Spleen (tissue), 13 donors: ENCODE measurements at places on chromosomes 13 and 19.

- DNase-seq = peak; percentile 51
Observed at GRCh38 chr19:29268721-29269393, 55.9 kb upstream of the UQCRFS1 start.

- no peak for DNase-seq
Observed at GRCh38 chr13:35225159-35225558, 251.3 kb downstream of the MAB21L1 start.

GRCh38 chr13:49353908-49354307 is 90.0 kb downstream of the CAB39L start:
- DNase-seq = no peak

- no peak for DNase-seq
Observed at GRCh38 chr19:31119951-31120690, 229.1 kb downstream of the TSHZ3 start.

GRCh38 chr19:16445238-16446107 is 26.3 kb downstream of the EPS15L1 start:
- peak; percentile 83 for DNase-seq

DNA sequence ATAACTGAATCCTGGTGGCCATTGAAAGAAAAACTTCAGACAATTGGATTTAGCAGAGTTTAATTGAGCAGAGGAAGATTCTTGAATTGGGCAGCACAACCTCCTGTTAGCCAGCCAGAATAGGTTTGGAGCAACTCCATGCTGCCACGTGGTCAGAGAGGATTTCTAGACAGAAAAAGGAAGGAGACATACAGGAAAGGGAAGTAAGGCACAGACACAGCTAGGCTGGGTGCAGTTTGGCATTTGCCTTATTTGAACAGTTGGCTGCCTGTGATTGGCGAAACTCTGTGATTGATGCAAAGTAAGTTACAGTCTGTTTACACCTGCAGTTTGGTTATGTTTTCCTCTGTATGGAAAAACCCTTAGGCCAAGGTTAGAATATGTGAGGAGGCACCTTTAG is 85.8 kb upstream of the SPATA13 start:
- no peak for DNase-seq

DNA sequence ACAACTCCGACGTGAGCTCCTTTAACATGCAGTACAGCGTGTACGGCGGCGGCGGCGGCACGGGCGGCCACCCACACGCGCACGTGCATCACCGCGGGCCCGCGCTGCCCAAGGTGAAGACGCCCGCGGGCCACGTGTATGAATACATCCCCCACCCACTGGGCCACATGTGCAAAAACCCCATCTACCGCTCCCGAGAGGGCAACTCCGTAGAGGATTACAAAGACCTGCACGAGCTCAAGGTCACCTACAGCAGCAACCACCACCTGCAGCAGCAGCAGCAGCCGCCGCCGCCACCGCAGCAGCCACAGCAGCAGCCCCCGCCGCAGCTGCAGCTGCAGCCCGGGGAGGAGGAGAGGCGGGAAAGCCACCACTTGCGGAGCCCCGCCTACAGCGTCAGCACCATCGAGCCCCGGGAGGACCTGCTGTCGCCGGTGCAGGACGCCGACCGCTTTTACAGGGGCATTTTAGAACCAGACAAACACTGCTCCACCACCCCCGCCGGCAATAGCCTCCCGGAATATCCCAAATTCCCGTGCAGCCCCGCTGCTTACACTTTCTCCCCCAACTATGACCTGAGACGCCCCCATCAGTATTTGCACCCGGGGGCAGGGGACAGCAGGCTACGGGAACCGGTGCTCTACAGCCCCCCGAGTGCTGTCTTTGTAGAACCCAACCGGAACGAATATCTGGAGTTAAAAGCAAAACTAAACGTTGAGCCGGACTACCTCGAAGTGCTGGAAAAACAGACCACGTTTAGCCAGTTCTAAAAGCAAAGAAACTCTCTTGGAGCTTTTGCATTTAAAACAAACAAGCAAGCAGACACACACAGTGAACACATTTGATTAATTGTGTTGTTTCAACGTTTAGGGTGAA is 6.6 kb downstream of the SLITRK5 start:
- DNase-seq = peak; percentile 80

- DNase-seq = no peak
Observed at GRCh38 chr19:18117364-18117691, 19.8 kb downstream of the MAST3 start.

- no peak for DNase-seq
Observed at GRCh38 chr13:107117327-107118012, 549.5 kb upstream of the ARGLU1 start.

DNA sequence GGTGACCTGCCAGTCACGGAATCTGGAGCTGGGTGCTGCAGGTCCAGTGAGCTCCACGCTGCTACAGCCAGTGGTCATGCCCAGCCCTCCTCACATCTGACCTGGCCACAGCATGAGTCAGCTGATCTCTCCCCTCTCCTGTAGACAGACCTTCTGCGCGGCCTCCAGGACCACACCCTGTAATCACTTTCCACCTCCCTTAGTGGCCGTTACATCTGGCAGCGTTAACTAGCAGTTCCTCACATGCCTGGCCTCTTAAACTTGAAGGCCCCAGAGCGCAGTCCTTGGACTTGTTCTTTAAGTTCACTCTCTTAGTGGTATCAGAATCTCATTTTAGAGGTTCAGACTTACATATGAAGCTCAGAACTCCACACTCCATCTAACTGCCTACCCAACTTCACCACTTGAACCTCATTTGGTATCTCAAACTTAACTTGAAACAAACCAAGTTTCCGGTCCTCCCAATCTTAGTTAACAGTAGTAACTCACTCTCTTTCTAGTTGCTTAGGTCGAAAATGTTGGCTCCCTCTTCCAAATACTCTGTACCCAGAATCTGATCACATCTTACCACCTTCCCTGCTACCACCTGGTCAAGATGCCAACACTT is 22.7 kb downstream of the MIPEP start:
- no peak for DNase-seq

GRCh38 chr13:45269204-45269603 is 68.4 kb upstream of the KCTD4 start:
- DNase-seq = no peak

- no peak for DNase-seq
Observed at GRCh38 chr13:28707629-28708427, 10.9 kb downstream of the SLC46A3 start.

GRCh38 chr13:38398711-38399493 is 49.3 kb downstream of the UFM1 start:
- no peak for DNase-seq

DNA sequence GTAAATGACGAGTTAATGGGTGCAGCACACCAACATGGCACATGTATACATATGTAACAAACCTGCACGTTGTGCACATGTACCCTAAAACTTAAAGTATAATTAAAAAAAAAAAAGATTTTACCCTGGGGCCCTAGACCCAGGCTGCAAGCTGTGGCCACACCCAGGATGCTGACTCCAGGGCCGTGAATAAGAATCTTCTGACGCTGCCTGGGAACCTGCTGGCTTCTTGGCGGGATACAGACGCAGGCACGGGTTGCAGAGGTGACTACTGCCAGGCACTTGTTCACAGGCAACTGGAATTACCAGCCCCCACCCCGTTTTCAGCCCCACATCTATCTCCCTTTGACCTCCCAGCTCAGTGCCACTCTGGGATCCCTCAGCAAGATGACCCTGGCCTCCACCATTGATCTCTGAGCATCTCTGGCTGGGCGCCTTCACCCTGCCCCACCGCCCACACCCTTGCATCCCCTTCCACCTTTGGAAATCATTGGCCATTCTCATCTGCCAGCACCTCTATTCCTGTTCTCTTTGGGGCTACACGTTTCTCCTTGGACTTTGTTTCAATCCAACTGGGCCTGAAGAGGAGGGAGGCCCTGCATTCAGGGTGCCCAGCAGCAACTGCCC is 21.1 kb upstream of the CFAP97D2 start:
- no peak for DNase-seq

GRCh38 chr19:33612928-33613619 is 8.7 kb upstream of the CHST8 start:
- DNase-seq = no peak

- DNase-seq = no peak
Observed at GRCh38 chr19:45376045-45376724, 5.8 kb upstream of the ERCC2 start.

GRCh38 chr13:93004919-93005318 is 221.7 kb upstream of the GPC6 start:
- no peak for DNase-seq

- no peak for DNase-seq
Observed at GRCh38 chr13:113841353-113841650, 22.6 kb downstream of the GAS6 start.

DNA sequence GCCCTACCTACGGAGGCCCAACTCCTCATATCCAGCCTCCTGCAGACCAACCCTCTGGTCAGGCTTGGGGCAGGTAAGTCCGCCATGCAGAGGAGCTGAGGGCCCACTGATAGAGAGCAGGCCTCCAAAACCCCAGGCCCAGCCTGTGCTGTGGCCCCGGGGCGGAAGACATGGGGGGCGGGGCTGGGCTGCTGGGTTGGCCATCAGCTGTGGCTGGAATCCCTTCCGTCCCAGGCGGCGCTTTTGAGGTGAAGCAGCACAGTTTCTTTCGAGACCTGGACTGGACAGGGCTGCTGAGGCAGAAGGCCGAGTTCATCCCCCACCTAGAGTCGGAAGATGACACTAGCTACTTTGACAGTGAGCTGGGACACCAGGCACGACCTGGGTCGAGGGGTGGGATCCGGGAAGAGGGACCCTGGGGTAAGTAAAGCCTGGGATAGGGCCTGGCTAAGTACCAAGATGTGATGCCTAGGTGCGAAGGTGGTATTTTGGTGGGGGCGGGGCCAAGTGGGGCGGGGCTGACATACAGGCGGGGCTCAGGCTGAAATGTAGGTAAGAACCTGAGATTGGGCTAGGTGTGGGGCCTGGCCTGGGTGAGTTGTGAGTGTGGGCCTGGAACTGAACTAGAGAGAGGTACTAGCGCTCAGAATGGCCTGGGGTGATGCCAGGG is 15.4 kb downstream of the DNASE2 start:
- no peak for DNase-seq

GRCh38 chr19:18321734-18322102 is 1.2 kb downstream of the LSM4 start:
- no peak for DNase-seq

- no peak for DNase-seq
Observed at GRCh38 chr13:103272770-103273169, 206.6 kb upstream of the SLC10A2 start.

DNA sequence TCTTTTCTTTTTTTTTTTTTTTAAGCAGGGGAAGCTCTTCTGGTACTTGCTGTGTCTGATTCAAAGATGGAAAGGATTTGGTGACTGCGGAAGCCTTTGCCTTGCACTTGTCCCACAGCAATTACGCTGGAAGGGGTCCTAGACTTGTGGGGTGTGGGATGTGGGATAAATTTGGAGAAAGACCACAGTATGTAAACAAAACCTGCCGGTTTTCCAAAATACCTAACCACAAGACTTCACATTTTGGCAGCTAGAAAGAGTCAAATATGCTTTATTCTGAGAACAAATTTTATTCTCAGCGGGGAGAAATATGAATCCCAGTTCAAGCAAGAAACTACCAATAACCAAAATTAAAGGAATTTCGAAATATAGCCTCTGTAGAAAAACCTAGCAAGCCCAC is 176.5 kb downstream of the SPRY2 start:
- DNase-seq = no peak

- DNase-seq = no peak
Observed at GRCh38 chr13:29934531-29935308, 84.3 kb upstream of the UBL3 start.

- no peak for DNase-seq
Observed at GRCh38 chr19:29089315-29089870, 123.6 kb downstream of the UQCRFS1 start.

DNA sequence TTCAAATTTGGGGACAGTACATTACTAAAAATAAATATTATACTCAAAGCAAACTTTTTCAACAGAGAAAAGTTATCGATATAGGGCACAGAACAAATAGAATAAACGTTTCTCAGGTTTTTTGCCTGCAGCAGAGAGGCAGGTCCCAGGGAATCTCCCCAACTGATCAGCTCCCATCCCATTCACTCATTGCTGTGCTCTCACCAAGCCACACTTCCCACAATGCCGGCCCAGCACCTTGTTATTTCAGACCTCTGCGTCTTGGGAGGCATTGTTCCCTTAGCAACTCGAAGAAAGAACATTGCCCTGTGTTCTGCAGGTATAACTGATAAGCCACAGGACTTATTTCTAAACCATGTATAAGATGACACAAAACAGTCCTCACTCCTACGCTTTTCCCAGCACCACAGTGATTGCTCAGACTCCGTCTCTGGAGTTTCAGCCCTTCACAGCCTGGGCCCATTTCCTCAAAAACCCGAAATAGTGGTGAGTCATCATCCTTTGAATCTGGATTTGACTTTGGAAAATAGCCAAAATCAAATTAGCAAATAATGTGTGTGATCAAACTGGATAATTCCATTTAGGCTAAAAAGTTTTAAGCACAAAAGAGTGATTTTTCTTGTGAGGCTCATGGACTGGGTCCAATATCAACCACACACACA is 100.4 kb downstream of the DCLK1 start:
- DNase-seq = no peak

DNA sequence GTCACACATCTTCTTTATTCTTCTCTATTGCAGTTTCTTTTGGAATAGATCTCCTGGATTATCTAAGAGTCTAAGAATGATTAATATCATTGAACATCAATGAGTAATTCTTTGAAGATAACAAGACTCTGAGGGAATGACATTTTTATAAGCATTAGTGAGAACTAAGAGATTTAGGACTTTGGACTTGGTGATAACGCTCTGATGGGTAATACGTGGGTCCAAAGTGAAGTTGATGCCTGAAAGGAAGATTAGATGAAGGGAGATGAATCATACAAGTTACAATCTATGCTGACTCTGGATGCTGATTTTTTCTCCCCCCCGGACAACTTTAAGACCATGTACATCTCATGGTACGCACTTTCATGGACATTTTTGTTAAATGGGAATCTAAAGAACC is 364.5 kb downstream of the GPC5 start:
- DNase-seq = no peak

GRCh38 chr13:60267498-60268202 is 103.9 kb upstream of the DIAPH3 start:
- DNase-seq = no peak

- DNase-seq = no peak
Observed at GRCh38 chr19:10419646-10420443, 493 bp upstream of the PDE4A start.

DNA sequence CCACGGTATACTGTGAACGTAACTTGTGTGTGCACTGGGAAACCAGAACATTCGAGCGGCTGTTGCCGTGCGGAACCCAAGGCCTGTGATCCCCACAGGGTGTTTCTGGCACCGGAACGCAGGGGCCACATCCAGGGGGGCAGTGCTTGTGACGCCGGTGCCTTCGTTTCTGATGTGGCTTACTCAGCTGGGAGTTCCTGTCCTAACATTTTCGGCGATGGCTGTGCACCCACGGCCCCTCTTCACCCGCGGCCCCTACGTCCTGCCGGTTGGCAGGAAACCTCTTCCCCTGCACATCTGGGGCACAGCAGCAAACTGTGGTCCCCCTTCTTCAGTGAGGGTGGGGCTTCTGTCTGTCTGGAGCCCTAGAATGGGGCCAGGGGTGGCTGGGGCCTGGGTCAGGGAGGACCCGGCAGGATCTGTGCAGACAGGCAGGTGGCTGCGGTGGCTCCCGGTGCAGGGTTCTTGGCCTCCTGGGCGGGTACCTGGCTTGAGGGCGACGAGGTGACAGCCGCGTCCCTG is 26.2 kb downstream of the CSNK1G2 start:
- no peak for DNase-seq
